Activated naive CD4-positive, alpha-beta T cell treated with Interleukin-2 at 50 U/mL for 16 hours (primary cell): ENCODE measurements at places on chromosomes 2 and 18.

DNA sequence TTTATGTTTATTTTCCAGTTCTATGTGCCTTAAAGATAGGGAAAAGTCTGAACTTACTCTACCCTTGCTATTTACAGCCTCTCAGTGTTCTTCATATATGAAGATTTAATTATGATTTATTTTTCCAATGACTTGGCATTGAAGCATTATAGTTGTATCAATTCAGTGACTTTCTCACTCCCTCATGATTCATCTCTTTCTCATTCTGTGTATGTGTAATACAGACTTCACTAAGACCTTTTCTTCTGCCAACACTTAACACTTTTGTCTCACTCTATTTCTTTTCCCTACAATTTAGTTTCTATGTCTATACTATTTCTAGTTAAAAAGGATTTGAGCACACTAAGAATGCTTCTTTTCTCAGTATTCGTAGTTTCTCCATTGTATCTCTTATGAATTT is 1470.3 kb upstream of the ACVR2A start:
- no peak for DNase-seq

- DNase-seq, result no peak
Measured at GRCh38 chr2:17867133-17867532, 11.3 kb upstream of the KCNS3 start.

DNA sequence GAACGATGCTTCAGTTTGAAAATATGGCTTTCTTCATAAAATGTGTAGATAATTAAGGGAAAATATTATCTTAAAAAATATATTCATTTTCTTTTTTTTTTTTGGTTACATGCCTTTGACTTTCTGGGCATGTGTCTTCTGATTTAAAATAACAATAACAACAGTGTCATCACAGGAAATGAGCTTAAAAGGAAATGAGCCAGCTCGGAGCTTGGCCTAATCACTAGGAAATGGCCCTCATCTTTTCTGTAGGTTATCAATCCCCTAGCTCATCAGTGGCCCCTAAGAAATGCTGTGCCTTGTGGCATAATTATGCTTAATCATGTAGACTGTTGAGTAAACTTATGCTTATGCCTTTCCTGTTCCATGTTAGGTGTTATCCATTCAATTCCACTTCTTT is 141.8 kb upstream of the FHL2 start:
- DNase-seq, result no peak

GRCh38 chr2:128347701-128348539 is 29.3 kb upstream of the HS6ST1 start:
- no peak for DNase-seq

- no peak for DNase-seq
Measured at GRCh38 chr18:72104851-72105250, 439.3 kb downstream of the CBLN2 start.

- no peak for DNase-seq
Measured at GRCh38 chr2:25885933-25886332, 7.6 kb upstream of the ASXL2 start.

GRCh38 chr18:10059610-10060468 is 146.0 kb downstream of the VAPA start:
- no peak for DNase-seq

GRCh38 chr2:207903236-207903635 is 122.1 kb downstream of the PLEKHM3 start:
- no peak for DNase-seq

DNA sequence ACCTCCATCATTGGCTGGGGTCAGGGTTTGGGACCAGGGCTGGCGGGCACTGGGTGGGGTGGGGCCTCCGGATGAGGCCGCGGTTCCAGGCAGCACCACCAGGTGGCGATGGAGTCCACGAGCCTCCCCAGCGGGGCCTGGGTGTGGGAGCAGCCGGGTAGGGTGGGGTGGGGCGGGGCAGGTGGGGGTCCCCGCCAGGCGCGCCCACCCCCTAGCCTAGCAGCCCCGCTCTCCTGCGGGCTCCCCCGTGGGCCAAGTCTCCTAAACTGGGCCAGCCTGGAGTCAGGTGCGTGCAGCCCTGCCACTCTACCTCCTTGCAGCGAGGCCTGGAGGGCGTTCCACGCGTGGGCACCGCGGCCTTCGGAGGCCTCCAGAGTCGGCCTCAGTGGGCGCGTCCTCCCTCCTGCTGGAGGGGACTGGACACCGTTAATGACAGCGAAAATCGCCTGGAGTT is 187.5 kb downstream of the TWIST2 start:
- peak; percentile 71 for DNase-seq
